Right renal pelvis (tissue), 4 donors: ENCODE measurements at places on chromosomes 11 and 22. TPM values are rescaled to one million over a fixed set of nuclear protein-coding genes. Genes with fewer than 3 reads are reported as not detected.

DNA sequence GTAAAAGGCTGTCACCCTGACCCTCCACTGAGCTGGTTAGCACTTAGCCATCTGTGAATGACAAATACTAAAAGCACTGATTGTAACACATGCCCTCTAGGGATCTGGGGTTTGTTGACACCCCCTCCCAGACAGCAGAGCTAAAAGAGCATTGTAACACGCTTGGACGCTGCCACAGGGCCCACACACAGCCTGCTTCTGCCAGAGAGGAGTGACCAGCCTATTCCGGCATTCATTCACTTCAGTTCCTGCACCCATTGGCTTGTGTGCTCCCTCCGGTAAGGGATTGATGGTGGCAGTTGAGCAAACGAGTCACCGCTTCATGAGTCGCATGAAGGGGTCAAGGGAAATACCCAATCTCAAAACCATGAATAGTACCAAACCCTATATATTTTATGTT lies 15.8 kb downstream of the OR10D3 start:
- no peak for DNase-seq

DNA sequence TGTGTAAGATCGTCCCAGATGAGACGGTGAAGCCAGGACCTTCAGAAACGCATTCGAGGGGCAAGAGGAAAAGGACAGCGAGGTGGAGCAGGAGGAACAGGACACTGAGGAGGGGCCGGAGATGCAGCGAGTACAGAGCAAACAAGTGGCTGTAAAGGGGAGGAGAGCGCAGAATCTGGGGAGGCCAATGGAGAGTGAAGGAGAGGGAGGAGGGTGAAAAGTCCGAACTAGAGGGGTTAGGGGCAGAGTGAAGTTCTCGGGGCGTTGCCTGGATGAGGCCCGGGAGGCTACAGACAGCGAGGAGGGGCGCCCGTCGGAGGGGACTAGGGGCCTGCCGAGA lies 8.8 kb upstream of the PPIL2 start:
- no peak for DNase-seq

DNA sequence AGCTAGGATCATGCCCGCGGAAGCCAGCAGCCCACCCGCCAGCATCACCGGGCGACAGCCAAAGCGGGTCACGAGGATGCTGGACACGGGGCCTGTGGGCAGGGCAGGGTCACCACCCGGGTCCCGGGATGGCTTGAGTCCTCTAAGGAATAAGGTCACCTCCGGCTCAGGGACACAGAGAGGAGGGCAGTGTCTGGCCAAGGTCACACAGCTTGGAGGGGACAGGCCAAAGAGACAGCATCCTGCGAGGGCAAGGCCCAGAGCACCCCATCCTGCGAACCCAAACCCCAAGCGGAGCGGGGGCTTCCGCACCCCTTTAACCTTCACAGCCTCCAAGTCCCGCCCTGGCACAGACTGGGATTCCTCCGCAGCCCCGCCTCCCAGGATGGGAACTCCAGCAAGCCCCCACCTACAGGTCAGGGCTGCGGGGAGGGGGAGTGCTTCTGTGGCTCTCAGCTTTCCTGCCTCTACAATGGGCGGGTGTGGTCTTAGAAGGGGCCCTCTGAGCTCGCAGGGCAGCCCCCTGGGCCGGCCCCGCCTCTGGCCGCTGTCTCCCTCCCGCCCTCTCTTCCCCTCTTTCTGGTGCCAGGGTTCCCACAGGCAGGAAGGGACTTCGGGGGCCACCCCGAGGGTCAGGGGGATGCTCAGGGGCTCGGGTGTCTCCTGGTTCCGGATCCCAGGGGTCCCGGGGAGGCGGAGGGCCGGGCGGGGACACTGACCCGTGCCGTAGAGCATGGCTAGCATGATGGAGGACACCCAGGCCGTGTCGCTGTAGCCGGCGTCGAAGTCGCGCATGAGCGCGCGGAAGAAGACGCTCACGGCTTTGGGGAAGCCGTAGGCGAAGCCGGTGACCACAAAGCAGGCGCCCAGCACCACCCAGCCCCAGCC lies 1.8 kb downstream of the SLC16A8 start:
- no peak for DNase-seq

Gene CLCF1
- polyA plus RNA-seq = 5.1 TPM

GRCh38 chr22:24580276-24580675 lies 12.6 kb downstream of the LRRC75B start:
- DNase-seq = no peak

Gene OR8D4
- 0.01 TPM for polyA plus RNA-seq

Gene MUC2
- 0.04 TPM for polyA plus RNA-seq

DNA sequence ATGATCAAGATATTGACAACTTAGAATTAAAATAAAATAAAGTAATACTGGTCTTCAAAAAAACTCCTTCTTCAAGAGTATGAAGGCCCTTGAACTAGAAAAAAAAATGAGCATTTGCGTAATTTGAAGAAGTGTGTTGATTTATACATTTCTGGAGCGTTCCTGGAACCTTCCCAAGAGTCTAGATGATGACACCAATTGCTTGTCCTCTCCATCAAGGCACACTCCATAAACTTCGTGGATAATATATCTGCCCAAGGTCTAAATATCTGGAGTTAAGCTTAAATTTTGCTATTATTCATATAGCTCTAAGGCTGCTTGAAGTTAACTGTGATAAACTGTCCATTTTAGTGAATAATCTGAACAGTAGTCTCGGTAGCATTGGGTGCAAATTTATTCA lies 361.3 kb upstream of the CNTN5 start:
- no peak for DNase-seq
